Activated CD4-positive, alpha-beta T cell treated with anti-CD3 and anti-CD28 coated beads for 1 hour (primary cell): ENCODE measurements at places on chromosomes 5 and 9.

- DNase-seq: no peak
Measured at GRCh38 chr9:104808035-104808614, 44.2 kb downstream of the NIPSNAP3B start.

DNA sequence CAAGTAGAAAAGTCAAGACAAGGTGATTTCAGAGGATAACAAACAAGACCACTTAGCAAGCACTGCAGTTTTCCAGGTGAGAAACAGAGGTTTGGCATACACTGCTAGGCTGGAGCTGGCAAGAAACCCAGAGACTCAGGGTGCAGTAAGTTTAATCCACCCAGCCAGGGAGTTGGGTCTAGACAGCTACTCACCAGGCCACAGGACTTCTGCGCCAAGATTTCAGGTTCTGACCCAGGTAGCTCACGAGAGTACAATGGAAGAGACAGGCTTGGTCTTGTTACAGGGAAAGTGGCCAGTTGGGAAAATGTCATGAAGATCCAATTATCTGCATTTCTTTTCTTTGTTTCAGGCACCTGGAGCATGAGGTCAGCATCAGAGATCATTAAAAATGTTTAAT lies 9.8 kb downstream of the SMIM23 start:
- DNase-seq: no peak

DNA sequence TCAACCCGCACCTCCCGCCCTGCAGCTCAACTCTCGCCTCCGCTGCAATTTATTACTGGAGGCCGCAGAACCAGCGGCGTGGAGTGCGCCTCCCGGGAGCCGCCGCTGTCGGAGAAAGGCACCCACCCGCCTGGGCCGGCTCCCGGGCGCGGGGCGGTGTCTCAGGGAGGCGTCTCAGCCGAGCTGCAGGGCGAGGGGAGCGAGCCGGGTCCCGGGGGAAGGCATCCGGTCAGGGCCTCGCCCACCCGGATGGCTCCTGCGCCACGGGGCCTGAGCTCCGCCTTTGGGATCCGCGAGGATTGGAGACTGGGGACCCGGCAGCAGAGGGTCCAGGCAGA lies 32.9 kb downstream of the TSPAN17 start:
- DNase-seq: no peak

- no peak for DNase-seq
Measured at GRCh38 chr5:152349683-152350526, 55.2 kb downstream of the NMUR2 start.

- DNase-seq: no peak
Measured at GRCh38 chr5:100647461-100648230, 112.5 kb downstream of the FAM174A start.

DNA sequence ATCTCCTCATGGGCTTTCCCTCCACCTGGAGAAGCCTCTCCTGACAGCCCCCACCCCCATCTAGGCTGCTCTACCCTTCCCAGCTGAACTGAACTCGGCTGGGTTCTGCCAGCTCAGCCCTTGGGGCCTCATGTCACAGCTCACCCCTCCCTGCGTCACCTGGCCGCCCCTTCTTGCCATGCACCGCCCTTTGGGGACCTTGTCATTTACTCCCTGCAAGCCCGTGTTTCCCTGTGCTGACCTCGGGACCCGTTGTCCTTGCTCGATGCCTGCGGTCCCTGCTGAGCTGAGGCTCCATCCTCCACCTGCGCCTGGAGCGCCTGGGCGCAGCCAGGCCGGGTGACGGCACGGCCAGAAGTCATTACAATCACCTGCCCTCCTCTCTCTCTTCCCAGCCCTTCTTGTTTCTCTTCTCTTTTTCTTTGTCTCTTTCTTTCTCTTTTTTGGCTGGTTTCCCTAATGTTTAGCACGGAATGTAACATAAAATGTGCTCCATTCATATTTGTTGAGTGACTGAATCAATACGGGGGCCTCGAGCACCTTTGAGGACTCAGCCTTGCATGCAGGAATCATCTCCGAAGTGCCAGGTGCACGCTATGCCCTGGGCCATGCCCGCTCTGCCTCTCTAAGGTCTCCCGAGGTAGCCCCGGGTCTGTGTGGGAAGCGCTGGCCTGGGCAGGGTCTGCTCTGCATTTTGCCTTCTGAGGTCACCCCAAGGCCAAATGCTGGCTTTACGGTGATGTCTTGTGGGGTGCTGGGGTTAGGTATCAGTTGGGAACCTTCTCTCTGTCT lies 48.1 kb upstream of the COL5A1 start:
- DNase-seq: peak; percentile 5

GRCh38 chr9:76810377-76810957 lies 46.2 kb downstream of the PCA3 start:
- DNase-seq: no peak
